ENCODE measurements at places on chromosomes 5 and 9.

- DNase-seq: peak; percentile 20
These were observed 19.2 kb downstream of the CAPSL start for GRCh38 chr5:35919191-35919590.

DNA sequence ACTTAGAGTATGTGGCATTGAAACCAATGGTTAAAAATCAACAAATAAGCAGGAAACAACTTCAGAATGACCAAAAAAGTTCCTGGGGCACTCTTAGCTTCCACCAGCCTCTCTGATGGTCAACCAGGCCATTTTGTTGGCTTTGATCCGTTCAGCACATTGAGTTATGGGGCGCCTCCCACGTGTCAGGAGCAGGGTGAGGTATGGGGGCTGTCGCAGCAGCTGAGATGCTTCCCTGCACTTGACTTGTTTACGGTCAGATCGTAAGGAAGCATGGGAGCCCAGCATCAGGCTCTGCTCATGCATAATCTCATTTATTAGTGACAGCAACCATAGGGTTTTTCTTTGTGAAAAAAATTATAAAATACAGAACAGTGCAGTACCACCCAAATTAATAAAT is 16.7 kb downstream of the SYK start:
- DNase-seq: no peak

DNA sequence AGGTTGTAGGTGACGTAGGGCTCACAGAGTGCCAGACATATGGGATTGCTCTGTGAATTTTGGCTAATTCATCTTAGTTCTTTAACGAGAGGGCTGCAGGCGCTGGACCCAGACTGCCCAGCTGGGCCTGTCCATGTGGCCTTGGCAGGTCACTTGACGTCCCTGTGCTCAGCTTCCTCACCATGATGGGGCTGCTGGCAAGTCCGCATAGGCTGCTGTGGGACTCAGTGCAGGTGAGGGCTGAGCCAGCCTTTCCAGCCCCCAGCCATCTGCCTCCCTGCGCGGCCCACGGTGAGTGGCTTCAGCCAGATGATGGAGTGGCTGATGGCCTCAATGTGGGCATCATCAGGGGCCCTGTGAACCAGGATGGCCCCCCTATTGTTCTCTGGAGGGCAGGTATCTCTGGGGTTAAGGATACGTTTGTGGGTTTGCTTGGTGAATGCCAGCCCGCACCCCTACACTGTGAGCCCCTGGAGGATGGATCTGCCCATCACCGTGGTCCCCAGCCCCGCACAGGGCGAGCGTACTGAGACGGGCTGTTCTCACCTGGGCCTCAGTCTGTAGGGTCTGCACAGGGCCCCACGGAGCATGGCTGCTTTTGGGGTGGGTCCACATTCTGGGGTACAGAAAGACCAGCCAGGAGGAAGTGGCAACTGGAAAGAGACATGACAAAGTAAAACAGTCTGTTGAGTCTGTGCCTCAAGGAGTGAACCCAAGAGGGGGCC is 3.7 kb downstream of the CARD19 start:
- no peak for DNase-seq

DNA sequence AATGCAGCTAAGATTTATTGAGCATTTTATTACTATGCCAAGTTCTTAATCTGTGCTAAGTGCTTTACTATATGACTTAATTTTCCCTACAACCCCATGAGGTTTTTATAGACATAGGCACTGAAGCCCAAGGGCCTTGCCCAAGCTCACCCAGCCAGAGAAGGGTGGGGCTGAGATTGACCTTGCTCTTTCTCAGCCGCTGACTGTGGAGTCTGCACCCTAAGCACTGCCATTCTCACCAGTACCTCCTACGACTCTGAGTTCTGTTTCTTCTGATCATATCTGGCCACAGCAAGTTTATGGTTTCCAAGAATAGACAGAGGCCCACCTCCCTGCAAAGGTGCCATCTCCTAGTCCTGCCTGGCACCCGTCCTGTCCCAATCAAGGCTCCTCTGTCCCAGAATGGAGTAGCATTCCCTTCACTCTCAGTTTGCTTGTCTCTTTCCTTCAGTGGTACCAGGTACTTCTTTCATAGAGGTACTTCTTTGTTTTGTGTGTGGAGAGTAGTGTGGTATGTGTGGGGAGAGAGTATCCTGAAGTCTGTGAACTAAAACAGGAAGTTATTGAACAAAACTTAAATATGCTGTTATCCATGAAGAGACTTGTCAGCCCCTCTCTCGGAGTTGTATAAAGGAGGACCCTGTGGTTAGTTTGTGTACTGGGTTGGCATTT is 42.6 kb downstream of the CSF1R start:
- no peak for DNase-seq

GRCh38 chr5:1544294-1544961 is 20.7 kb upstream of the LPCAT1 start:
- DNase-seq: peak; percentile 11

DNA sequence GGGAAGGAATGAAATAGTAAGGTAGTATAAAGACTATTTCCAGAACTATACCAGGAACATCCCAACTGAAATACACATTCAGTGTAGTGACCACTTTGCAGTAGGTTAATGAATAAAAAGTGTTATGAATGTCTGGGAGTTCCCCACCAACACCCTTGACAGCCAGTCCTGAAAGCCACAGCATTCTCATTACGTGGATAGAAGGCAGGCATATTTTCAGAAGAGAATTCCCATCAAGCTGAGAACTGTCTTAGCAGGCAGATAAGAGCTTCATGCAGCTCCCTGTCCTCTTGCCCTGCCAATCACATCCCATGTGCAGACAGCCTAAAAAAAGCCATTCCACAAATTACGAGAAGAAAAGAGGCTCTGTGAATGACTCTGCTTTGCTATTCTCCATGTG is 695.0 kb downstream of the DTWD2 start:
- DNase-seq: no peak

GRCh38 chr5:151520294-151520693 is 70.8 kb downstream of the FAT2 start:
- DNase-seq: no peak

DNA sequence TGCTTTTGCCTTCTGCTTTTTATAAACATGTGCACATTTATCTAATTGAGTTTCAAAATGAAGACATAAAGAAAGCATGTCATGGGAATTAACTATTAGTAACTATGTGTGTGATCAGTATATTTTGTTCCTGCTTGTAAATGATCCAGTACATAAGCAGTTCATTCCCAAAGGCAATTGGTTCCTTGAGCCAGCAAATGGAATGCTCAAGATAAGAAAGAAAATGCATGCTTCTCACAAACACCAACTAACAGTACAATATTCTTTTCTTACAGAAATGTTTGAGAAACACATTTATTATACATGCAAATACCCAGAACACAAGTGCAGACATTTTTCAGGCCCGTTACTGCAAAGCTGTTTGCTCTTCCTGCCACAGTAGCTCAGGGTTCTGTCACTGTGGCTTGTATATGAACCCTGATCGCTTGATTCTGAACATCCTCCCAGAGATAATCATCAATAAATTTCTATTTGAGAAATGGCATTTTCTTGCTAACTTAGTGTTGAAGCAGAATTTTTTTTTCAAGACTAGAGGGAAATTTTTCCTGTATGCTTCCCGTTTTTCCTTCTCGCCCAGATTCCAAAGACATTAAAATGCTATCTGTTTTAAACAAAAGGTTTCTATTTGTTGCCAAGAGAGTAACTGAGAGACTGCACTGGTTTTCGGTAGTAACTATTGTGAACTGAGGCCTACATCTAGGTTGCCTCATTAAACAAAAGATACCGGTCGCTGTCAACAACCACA is 1.9 kb downstream of the GNAQ start:
- DNase-seq: peak; percentile 28

GRCh38 chr5:40909723-40910122 is 426 bp downstream of the C7 start:
- no peak for DNase-seq

DNA sequence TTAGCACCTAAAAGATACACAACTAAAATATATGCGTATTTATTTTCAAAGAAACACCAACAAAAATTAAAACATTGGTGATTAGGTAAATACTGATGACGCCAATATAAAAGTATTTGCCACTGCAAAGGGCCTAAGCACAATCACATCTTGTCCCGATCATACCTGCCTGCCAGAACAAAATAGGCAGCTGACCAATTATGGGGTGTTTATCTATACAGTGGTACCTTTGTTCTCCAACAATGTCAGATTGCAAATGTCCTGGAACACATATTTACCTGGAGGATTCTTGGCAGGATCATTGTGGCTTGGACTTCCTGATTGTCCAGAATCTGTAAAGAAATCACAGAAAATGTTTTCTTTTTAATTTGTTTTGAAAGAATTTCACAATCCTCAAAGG is 134.5 kb downstream of the NFIB start:
- no peak for DNase-seq

GRCh38 chr9:111483439-111483857 is 735 bp downstream of the ECPAS start:
- peak; percentile 77 for DNase-seq

DNA sequence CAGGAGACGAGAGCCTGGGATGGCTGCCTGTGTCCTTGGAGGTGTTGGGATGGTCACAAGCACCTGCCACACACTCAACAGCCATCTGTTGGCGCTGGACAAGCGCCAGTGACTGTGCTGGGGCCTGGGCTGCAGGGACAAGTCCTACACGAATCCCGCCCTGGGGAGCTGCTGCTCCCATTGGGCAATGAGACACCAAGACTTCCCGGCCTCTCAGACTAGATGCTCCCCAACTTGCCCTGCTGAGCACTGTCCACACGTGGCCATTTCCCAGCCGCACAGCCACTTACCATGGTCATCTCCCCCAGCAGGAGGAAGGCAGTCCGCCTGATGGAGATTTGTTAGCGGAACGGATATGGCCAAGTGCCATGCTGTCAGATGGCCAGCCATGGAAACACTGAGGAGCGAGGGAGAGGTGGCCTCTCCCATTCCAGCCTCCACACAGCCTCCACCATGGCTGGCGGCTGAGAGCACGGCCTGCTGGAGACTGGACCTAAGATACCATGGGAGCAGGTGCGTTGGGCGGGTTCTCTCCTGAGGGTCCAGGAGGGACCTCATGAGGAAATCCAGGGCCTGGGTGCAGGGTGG is 43.9 kb downstream of the PRRT1B start:
- peak; percentile 39 for DNase-seq

- peak; percentile 94 for DNase-seq
These were observed 107.1 kb downstream of the SEMA5A start for GRCh38 chr5:9438596-9439354.

- no peak for DNase-seq
These were observed 563.9 kb upstream of the SEMA6A start for GRCh38 chr5:117138523-117138922.

- DNase-seq: no peak
These were observed 135.3 kb downstream of the ROR2 start for GRCh38 chr9:91814753-91815152.

GRCh38 chr5:141524604-141525597 is 36.0 kb downstream of the PCDHGC5 start:
- DNase-seq: peak; percentile 99

DNA sequence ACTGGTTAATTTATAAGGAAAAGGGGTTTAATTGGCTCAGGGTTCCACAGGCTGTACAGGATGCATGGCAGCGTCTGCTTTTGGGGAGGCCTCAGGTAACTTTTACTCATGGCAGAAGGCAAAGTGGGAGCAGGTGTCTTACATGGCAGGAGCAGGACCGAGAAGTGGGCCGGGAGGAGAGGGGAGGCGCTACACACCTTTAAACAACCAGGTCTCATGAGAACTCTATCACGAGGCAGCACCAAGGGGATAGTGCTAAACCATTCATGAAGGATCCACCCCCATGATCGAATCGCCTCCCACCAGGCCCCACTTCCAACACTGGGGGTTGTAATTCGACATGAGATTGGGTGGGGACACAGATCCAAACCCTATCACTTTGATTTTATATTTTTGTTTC is 21.7 kb downstream of the TMEM171 start:
- DNase-seq: no peak

- no peak for DNase-seq
These were observed 171.1 kb downstream of the ENC1 start for GRCh38 chr5:74469234-74469994.

- DNase-seq: no peak
These were observed 22.7 kb upstream of the CPLX2 start for GRCh38 chr5:175848676-175849075.

DNA sequence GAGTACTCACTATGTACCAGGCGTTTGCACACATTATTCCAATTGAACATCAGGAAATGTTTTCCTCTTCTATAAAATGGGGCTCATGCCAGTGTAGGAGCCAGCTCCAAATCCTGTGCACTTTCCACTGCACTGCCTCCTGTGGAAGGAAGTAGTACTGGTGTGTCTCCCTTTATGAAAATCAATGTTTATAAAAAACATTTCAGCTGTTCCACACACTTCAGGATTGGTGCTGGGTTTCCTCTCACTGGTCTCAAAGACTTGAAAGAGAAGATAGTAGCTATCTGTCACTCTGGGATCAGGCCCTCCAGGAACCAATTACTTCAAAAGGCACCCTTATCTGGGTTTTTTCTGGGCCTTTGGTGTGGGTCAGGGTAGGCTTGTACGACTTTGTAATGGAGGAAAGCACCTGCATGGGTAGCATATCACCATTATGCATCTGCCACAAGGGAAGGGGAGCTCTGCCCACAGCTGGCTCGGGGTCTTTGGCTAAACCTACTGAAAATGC is 32.5 kb downstream of the RAB14 start:
- DNase-seq: peak; percentile 29

DNA sequence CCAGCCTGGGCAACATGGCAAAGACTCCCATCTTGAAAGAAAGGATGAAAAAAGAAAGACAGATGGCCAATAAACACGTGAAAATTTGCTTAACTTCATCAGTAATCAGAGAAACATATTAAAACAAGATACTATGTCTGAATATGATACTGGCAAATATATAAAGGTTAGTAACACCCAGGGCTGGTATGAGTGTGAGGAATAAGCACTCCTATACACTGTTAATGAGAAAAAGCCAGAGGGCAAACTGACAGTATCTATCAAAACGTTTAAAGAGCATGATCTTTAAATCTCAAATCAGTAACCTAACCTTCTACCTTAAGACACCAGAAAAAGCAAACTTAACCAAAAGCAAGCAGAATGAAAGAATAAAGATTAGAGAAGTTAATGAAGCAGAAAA is 14.1 kb downstream of the B4GALT1 start:
- DNase-seq: no peak

GRCh38 chr9:105278751-105279150 is 34.3 kb downstream of the SLC44A1 start:
- DNase-seq: no peak

GRCh38 chr9:86867804-86868313 is 79.4 kb downstream of the GAS1 start:
- DNase-seq: no peak

GRCh38 chr5:8321272-8321671 is 452.3 kb downstream of the MTRR start:
- DNase-seq: no peak
